ENCODE measurements at places on chromosomes 12 and 14.

GRCh38 chr14:80850197-80850814, 91.2 kb downstream of the CEP128 start:
- DNase-seq: no peak

DNA sequence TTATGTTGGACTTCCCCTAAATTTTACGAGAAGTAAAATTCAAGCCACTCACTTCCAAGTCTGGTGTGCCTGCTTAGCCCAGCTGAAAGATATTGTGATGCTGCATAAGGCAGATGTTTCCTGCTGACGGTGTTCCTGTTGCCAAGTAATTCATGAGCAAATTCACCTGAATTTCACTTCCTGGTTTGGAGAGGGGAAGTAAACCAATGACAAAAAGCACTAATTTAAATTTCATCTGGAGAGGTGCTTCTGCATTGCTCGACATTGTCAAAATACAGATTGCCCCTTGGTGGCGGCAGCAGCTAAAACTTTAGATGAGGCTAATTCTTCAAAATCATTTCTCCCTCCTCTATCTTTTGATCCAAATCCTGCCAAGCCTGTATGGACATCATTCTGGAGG, 281.1 kb downstream of the AACS start:
- DNase-seq: no peak

DNA sequence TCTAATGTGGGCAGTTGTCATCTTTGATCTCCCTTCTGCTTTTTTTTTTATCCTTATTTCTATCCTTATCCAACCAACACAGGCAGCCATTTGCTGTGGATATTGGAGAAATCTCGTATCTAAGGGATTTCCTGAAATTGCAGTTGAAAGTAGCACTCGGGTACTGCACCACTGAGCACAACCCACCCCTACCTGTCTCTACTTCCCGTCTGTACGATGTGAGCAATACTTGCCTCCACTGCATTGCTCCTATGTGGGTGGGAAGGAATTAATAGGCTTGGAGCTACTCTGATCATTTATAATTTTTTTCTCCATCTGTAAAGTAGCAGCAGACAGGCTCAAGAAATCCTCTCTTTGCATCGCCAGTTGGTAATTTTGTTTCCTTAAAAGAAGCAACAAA, 300.4 kb downstream of the SNAPC1 start:
- no peak for DNase-seq

DNA sequence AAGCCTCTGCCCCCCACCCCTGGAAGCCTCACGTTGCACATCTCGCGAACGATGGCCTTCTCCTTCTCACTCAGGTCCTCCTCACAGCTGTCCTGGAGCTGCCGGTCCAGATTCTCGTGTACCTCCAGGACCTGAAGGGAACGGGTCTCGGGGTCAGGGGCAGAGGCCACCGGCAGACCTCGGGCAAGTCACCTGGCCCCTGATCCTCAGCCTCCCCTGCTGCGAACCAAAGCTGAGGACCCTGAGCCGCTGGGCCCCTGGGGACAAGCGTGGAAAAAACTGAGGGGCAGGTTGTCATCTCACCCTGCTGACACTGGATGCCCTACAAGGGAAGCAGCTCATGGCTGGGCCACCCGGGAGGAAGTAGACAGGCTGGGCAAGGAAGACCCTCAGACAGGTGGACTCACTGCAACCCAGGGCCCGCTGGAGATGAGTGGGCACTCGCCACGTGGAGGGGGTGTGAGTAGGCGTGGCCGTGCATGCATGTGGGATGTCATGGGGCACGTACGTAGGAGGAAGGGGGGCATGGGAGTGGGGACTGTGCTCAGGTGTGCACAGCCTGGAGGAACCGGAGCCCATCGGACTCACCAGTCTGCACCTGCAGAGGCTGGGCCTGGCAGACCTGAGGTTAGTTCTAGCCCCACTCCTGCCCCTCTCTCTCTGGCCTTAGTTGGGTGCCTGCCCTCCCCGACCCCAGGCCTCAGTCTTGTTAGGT, 35.1 kb downstream of the CCNK start:
- no peak for DNase-seq

DNA sequence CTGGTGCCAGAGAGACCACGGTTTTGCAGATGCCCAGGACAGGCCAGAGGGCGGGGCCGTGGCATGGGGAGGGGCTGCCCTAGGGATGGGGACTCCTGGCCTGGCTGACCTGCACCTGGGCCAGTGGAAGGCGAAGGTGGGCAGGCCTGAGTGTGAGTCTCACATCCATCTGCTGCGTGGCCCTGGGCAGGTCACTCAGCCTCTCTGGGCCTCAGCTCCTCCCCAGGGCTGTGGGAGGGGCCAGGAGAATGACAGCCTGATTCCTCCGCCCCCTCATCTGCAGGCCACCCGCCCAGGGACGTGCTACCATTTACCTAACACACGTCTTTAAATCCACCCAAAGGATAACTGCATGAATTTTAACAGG, 90.9 kb downstream of the GALNT9 start:
- no peak for DNase-seq

DNA sequence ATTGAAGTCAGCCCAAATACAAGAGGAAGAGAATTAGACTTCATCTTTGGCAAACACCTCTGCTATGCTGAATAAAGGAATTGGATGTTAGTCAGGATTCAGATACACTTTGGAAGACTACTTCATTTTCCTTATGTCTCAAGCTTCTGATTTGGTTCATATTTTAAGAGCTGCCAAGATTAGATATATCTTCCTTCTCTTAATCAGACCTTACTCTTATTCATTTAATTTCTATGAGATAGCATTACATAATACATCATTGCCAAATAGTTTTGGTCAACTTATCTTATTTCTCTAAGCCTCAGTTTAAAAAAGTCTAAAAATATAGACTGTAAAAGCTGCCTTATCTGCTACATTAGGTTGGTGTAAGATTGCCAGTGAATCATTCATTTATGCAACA, 330.6 kb upstream of the NAV3 start:
- no peak for DNase-seq

DNA sequence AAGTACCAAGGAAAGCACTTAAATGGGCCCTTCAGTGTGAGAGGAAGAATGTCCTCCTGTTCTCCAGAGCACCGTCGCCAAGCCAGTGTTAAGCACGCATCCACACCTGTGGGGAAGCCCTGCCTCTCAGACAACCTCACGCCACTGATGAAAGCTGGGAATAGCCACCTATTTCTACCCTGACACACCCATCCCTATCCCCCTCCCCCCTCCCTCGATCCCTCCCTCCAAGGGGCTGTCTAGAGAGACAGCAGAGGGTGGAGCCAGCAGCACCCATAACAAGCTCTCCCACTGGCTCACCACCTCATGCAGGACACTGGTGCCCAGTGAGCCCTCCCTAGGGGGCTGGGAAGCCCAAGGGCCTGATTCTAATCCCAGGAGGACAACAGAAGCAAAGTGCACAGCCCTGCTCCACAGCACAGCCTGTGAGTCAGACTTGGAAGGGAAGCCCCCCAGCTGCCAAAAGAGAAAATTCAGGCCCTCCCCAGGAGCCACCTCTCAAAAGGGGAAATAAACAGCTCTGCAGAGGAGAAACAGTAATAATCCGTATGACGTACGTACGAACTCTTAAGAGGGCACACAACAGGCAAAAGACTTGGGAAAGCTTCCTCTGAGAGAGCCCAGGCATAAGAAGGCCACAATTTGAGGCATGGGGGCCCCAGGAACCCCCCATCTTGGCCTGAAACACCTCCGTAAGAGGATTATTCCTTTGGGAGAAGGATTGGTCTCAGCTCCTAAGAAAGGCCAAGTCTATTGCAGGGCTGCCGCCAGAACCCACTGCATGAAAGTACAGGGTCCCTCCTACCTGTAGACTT, 7.8 kb downstream of the PITPNM2 start:
- no peak for DNase-seq

DNA sequence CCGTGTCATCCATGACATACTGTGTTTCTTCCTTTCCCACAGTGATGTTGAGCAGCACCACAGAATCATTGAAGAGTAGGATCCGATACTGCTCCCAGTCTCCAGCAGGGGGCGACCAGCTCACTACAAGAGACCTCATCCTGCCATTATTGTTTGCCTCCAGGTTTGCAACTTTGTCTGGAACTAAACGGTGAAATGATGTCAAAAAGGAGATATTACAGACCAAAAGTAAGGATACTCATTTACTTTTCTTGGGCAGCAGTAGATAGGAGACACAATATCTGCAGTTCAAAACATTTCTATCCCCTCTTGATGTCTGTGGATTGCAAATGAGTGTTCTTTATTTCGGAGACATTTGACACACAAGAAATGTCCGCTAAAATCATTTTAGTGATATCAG, 47.2 kb downstream of the PTPRB start:
- DNase-seq: peak; percentile 49

GRCh38 chr12:127657036-127657435, 609.9 kb upstream of the TMEM132C start:
- no peak for DNase-seq

- no peak for DNase-seq
These were observed 14.4 kb upstream of the NTF3 start for GRCh38 chr12:5417500-5417899.

DNA sequence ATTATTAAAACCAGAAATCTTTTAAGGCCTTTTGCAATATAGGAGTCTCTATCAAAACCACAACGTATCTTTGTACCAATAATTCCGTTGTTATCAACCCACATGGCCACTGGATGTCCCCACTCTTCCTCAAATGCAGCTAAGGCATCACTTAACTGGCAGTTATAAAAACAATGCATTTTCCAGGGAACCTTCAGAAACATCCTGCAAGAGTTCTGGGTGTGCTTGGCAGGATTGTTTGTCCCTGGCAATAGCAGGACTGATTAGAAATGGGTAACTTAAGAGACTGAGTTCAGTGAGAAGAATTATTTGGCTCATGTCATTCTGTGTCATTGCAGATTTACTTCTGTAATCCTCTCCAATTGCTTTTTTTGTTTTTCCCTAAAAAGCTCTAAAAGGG, 112.0 kb downstream of the SLC15A5 start:
- peak; percentile 27 for DNase-seq

GRCh38 chr14:50901361-50901760, 29.5 kb downstream of the ABHD12B start:
- DNase-seq: no peak

GRCh38 chr14:20680843-20681347, 3.5 kb upstream of the RNASE4 start:
- DNase-seq: no peak

- DNase-seq: no peak
These were observed 73.0 kb downstream of the FUT8 start for GRCh38 chr14:65485516-65485915.

DNA sequence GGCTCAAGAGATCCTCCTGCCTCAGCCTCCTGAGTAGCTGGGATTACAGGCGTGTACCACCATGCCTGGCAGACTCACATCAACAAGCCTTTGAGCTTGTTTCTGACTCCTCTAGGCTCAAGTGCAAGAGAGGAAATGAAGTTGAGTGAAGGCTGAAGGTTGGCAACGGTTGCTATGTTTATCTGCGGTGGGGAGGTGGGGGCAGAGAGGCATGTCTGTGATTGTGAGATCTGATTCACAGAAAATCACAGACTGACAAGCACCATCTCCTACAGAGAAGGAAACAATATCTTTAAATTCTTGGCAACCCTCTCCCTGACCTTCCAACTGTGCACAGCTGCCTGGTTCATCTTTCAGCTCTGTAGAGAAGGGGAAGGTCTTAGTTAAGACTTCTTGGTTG, 22.1 kb upstream of the NINJ2 start:
- DNase-seq: peak; percentile 71

DNA sequence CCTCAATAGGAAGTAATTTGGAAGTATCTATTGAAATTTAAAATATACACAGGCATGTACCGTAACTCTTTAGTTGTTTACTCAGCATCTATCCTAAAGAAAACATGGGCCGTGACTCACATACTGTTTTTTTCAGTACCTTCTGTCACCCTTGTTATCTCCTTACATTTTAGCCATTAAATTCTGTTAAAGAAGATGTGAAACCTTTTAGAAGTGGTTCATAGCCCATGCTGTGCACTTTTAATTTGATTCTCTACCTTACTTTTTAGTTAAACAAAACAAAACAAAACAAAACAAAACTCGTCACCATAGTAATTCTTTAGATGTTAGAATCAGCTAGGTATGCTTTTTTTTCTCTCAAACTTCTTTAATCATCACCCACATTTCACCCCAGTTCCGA, 494.4 kb upstream of the RGS6 start:
- no peak for DNase-seq

- no peak for DNase-seq
These were observed 69.9 kb upstream of the C14orf180 start for GRCh38 chr14:104509673-104510072.

GRCh38 chr14:96586921-96587822, 85.0 kb downstream of the PAPOLA start:
- DNase-seq: no peak

Data from mammary epithelial cell (primary cell).